Cerebellar cortex (tissue), 1 donor: ENCODE measurements at places on chromosomes 7 and 10.

DNA sequence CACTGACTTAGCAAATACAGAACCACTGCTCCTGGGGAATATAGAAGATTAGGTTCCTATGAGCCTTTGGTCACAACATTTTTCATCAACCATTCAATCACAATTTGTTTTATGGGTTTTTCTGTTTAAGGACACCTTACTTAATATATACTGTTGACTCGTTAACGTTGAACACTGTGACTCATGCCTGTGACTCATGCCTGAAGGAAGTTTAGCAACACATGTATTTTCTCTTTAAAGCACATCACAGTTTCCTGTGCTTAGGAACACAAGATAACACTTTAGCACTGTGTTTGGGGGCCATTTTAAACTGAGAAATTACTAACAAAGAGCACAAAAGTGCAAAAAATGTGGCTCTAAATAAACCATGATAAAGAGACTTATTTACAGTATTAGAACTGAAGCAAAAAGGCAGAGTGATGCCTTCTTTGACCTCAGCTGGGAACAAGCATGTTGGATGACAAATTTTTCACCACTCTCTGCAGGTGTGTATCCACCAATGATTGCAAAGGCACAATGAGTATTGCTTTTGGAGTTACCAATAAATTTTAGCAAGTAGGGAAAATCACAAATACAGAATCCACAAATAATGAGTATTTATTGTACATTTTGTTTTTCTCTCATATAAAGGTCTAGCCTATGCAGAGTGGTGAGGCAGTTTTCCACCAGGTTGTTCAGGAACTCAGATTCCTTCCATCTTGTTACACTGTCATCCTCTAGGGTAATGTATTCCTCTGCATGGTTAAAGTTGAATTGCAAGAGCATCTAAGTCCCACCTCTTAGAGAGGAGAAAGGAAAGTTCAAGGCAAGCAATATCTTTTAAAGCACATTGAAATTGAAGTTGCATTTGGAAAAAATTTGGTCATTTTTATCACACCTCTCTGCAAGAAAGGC, 7.3 kb downstream of the FGFBP3 start:
- DNase-seq: peak; percentile 80

DNA sequence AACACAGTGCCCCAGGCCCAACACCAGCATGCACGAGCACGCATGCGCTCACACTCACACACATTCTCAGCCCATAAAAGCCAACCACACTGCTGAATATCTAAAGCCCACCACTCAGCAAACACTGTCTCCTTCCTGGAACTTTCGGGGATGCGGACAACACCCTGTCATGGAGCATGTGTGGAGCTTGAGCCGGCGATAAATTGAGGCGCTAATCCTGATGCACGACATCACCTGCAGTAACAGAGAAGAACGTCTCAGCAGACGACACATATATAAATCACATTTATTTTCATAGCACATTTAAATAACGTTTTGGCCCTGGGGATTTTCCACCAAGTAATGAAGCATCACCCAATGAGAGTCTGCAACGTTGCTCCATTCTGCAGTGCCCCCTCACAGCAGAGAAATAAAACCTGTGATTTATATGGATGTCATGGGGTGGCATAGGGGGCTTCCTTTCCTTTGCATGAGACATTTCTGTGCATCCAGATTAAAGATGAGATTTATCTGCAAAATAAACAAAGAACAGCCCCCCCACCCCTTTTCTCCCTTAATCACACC, 267.7 kb upstream of the NFE2L3 start:
- no peak for DNase-seq

DNA sequence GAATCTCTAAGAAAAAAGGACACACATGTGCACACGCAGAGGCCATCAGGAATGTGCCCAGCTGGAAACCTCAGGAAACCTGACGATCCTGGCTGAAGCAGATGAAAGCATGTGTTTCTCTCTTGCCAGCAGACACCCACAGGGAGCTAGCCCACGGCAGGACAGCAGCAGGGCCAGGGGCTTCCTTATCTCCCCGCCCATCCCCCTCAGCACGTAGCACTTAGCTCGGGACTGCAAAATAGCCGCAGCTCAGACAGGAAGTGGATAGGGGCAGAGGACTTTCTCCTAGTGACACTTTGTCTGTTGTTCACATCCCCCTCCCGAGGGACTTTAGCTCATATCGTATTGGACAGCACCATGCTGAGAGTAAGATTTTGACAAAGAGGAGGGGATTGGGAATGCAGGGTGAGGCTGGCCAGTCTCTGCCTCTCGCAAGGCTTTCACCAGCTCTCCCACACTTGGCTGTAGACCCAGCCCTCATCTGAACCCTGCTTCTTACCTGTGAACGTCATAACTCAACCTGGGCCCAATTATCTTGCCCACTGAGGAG, 63.8 kb downstream of the MKI67 start:
- DNase-seq: no peak

DNA sequence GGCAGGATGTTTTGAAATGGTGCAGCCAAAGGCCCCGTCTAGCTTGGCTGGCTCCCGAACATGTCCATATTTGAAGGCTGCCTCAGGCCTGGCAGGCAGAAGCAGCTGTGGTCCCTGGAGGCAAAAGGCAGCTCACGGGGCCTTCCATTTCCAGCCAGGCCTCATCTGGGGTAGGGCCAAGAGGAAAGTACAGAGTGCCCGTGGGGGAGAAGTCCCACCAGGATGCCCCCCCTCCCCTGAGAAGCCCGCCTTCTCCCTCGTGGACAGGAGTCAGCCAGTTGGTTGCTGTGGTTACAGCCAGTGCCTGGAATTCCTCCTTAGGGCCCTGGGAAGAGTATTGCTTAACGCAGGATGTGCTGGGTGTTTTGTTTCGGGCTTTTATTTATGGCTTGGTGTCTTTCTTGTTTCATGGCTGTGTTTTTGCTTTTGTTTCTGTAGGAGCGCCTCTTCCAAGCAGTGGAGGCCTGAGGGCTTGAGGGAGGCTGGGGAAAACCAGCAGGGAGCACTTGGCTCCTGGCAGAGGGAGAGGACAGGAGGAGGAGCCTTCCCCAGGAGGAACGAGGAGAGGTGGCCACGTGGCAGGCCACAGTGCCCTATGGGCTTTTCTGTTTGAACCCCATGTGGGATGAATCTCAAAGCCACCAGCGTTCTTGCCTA, 45.4 kb downstream of the CHST3 start:
- no peak for DNase-seq

DNA sequence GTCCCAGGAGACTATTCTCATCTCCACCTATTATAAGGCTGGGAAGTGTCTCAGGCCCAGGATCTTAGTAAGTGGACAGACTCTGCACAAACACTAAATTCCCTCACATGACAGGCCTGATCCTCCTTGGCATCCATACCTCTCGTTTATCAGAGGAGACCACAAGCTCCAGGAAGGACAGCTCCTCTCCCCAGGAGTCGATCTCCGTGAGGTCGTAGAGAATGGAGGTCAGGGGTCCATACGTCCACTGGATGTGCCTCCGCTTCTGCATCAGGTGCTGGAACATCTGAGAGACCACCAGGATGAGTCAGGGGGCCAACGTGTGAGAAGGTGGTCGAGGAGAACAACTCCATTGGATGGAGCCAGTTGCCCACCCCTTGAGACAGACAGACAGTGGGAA, 5.6 kb downstream of the TRPV5 start:
- no peak for DNase-seq
